ENCODE measurements at places on chromosomes 12 and 14. TPM values are rescaled to one million over a fixed set of nuclear protein-coding genes. Genes with fewer than 3 reads are reported as not detected.

GRCh38 chr14:64825509-64825908 is 54.2 kb downstream of the SPTB start:
- DNase-seq: peak; percentile 39

The OLR1 gene
- total RNA-seq: 0.89 TPM

The KRT77 gene
- total RNA-seq: not detected

- DNase-seq: no peak
Measured at GRCh38 chr14:89384023-89384422, 33.0 kb downstream of the FOXN3 start.

The TIMELESS gene
- total RNA-seq: 1.4 TPM

DNA sequence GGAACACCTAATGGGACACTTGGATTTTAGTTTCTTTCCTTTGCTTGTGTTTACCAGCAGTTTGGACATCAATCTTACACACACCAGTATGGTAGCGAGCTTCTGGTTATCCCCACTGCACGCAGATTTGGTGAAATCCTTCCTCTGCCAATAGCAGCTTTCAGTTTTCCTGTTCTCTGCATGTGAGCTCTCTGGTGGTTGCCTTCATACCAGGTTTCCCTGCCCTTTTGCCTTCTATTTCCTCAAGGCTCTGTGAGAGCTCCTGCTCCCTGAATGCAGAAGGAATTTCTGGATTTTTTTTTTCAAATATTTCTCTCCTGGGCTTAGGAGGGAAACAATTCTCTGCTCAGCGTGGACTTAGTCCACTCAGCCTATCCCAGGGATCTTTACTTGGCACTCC is 93.0 kb upstream of the CCDC91 start:
- no peak for DNase-seq

The SERPINA5 gene
- 0.83 TPM for total RNA-seq

The SLC25A21 gene
- 0.23 TPM for total RNA-seq

GRCh38 chr12:60278209-60278608 is 682.4 kb downstream of the SLC16A7 start:
- DNase-seq: no peak

The SSPN gene
- total RNA-seq: 27.6 TPM

The OS9 gene
- 130 TPM for total RNA-seq

DNA sequence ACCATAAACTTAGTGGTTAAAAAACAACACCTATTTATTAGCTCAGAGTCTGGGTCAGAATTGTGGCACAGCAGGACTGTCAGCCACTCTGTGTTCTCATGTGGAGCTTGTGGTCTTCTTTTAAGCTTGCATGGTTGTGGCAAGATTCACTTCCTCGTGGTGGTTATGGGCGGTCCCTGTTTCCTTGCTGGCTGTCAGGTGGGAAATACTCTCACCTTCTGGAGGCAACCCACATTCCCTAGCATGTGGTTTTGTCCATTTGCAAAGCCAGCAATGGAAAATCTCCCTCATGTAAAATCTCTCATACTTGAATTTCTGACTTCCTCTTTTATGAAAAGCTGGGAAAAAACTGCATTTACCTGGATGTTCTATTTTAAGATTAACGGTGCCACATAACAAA is 229.8 kb downstream of the ALX1 start:
- DNase-seq: no peak

- no peak for DNase-seq
Measured at GRCh38 chr14:43587183-43587582, 919.9 kb downstream of the FSCB start.

DNA sequence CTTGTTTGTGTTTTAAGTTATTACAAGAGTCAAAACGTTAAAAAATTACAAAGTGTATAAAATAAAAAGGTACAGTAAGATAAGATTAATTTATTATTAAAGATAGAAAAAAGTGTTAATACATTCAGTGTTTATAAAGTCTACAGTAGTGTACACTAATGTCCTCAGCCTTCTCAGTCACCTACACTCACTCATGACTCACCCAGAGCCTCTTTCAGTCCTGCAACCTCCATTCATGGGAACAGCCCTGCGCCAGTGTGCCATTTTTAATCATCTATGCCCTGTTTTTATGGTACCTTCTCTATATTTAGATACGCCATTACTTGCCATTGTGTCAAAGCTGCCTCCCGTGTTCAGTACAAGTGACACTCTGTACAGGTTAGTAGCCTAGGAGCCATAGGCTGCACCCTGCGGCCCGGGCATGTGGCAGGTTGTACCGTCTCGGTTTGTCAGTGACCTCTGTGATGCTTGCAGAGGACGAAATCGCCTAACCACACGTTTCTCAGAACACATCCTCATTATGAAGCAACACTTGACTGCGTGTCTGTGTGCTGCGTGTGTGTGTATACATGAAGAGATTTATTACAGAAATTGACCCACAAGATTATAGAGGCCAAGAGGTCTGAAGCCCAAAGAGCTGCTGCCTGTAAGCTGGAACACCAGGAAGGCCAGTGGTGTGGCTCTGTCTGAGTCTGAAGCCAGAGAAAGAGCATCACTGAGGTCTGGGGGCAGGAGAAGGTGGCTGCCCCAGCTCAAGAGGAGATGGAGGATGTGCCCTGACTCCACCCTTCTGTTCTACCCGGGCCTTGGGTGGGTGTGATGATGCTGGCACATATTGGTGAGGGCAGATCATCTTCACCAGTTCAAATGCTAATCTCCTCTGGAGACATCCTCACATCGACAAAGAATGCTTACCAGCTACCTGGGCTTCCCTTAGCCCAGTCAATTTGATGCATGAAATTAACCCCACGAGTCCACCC is 116.6 kb upstream of the C14orf180 start:
- no peak for DNase-seq

Measured in heart left ventricle (tissue), 16 donors.